ENCODE measurements at places on chromosomes 2 and 18. TPM values are rescaled to one million over a fixed set of nuclear protein-coding genes. Genes with fewer than 3 reads are reported as not detected.

POMC gene
- total RNA-seq = 6.2 TPM

CHRND gene
- total RNA-seq = not detected

C1GALT1C1L gene
- 0.20 TPM for total RNA-seq

NGEF gene
- 0.38 TPM for total RNA-seq

FLACC1 gene
- total RNA-seq = 1.8 TPM

GTF3C2 gene
- 81.7 TPM for total RNA-seq

LAPTM4A gene
- total RNA-seq = 29.0 TPM

NOL4 gene
- total RNA-seq = not detected

GRB14 gene
- not detected for total RNA-seq

SF3B6 gene
- total RNA-seq = 146 TPM

PROM2 gene
- total RNA-seq = 0.18 TPM

ACTR1B gene
- 80.6 TPM for total RNA-seq

C18orf54 gene
- total RNA-seq = 10.6 TPM

All from CD8-positive, alpha-beta memory T cell (primary cell).